ENCODE measurements at places on chromosomes 11 and 22.
A peak's percentile ranks its signal among the peaks of the same experiment; 100 is the strongest.

DNA sequence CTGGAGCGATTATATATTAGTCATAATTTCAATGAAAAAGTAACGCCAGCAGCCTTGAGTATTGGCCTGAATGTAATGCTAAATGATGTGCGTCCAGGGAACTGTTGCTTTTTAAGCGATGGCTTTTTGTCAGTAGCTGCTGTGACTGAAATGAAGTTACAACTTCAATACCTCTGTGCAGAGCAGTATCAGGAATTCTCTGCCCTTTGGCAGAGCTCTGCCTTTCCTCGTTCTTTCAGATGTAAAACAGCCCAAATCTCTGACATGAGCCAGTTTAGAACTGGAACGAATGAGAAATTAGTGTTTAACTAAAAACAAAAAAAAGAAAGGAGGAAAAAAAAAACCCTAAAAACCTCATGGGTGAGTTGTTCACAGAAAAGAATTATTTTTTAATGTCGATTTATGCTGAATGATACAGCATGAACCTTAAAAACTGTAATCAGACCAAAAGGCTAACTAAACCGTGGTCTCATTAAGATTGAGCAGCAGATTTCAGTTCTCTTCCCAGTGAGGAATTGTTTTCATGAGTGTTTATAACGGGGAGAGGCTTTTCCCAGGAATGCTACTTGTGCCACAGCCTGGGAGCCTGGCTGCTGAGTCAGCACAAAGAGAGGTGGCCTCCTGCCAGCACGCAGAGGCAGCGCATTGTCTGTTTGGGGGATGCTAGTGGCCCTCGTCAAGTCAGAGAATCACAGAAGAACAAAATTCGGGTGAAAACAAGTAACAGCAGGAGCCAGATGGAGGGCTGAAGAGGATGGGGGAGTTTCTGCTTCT, 146.2 kb upstream of the RASSF10 start:
- DNase-seq, result no peak

DNA sequence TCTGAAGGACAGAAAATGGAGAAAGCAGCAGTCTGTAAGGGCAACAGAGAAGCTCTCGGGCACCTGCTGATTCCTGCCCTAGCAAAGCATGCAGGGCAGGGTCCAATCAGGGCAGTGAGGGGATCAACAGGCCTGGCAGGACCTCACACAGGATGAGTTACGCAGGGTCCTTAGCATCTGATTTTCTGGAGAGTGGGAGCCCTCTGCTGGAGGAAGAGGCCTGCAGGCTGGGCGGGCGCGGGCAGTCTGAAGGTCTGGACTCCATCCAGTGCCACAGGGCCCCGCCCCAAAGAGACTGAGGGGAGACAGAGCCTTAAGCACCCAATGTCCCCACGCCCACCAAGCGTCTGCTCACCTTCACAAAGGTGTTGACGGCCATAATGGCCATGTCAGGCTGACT, 28.9 kb downstream of the AP1B1 start:
- DNase-seq, result no peak

GRCh38 chr11:126485986-126486635, 130.6 kb downstream of the ST3GAL4 start:
- no peak for DNase-seq

- DNase-seq, result no peak
Measured at GRCh38 chr11:74037309-74037708, 28.4 kb upstream of the UCP3 start.

DNA sequence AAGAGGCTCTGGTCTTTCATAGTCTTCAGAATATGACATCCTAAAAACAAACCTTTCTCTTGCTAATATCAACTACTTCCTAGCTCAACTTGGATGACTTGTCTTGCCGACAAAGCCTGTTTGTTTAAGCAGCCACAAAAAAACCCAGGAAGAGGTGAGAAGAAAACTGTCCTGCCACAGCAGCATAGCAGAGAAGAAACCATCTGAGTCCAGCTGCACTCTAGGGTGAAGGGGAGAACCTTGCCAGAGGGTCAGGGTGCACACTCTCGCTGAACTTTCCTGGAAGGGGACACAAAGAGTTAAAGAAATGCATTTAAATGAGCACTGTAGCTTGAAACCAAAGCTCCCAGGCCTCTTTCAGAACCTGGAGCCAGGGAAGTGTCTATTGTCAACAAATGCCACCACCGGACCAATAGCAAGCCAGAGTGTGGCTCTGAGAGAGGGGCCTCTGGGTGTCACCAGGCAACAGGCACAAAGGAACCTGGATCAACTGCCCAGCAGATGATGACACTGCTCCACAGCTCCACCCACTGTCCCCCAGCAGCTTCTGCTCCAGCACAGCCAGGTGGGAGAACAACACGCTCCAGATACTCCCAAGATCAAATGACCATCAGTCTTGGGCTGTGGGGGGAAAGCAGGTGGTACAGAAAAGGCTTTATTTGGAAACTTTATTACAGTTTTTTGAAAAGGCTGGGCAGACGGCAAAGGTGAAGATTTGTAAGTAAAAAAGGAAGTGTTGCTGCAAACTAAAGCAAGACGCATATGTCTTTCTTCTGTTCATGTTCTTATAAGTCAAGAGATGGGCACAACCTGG, 105.7 kb downstream of the RASSF10 start:
- DNase-seq, result peak; percentile 33

GRCh38 chr11:60902625-60903024, 3.8 kb downstream of the PRPF19 start:
- no peak for DNase-seq

DNA sequence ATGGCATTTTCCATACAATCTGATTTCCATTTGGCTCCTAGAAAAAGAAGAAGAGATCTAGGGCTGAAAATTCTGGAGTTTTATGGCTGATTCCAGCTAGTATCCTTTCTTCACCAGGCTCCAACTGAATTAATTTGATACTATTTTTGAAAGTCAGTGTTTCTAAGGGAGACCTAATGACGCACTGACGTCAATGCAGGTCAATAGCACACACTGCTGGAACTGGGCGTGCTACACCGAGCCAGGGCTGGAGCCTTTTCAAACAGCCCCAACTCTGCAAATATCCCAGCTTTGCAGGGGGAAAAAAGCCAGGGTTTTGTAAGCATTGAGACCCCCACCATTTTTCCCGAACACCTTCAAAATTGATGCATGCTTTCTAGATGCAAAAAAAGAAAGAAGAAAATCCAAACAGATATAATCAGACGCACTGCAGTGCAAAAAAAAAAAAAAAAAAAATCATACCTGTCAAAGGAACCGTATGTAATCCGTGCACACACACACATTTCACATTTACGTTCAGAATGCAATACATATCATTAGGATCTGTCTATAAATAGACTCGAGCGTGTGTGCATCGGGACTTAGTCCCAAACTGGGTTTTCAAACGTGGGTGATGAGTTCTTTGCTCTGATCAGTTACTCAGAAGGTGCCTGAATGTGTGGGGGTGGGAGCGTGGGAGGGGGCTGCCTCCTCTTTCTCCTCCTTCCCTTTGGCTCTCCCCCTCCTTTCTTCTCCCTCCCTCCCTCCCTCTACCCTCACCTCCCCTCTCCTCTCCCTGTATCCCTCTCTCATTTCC, 124.5 kb upstream of the HSD17B12 start:
- no peak for DNase-seq

DNA sequence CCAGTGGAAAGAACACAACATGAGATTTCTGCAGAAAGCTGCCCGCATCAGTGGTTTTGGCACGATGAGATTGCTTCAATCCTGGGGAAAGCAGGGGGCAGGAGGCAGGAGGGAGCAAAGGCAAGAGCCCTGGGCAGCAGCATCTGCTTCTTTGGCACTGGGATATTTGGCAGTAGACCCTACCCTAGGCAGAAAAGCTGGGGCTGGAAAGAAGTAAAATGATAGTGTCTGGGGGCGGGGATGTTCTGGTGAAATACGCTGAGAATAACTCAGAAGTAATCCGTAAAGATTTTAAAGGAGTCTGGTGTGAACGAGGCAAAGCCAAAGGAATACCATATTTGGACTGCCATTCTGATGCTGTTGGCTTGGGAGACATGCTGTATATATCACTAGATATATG, 62.0 kb downstream of the FAM76B start:
- no peak for DNase-seq

Measured in progenitor cell of endocrine pancreas (in vitro differentiated cells).